ENCODE measurements at places on chromosomes 7 and 10. TPM values are rescaled to one million over a fixed set of nuclear protein-coding genes. Genes with fewer than 3 reads are reported as not detected.

DNA sequence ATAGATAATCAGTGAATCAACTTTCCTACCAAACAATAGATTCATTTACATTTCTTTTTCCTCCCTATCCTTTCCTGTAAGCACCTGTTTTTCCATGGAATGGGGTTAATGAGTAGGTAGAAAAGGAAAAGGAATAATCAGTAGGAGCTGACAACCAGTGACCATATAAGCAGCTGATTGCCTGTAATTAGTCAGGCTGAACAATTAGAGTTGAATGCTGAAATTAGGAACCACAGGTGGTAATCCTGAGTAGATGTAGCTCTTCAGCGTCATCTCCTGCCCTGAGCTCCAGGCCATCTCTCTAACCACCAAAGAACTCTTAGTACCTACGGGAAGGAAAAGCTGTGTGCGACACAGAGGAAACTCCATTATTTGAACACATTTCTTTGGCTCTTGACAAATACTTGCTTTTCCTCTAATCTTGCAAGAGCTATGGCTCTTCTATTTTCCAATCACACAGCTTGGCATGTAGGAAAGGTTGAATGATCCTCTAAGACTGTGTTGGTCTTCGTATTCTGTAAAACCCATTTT is 63.8 kb downstream of the KLHDC10 start:
- DNase-seq: no peak

DNA sequence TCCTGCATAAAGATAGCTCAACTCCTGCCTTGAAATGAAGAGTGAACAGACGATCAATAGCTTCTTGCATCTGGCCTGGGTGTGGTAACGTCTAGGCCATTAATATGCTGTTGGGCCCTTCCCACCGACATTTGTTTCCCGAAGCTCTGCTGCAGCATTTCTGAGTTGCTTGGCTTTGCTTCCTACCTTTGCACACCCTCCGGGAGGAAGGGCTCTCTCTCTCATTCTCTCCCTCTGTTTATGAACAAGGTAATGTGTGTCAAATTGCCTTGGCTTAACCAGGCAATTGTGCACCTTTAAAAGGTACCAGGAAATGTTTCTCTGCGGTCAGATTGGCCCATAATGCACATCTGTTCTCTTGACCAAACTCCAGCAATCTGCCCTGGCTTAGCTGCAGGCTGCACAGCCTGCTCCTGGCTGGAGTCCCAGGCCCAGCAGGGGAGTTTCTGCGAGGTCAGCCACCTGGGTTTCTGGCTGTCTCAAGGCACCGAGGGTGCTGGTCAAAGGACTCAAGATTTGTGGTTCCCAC is 223.7 kb downstream of the SNX10 start:
- peak; percentile 35 for DNase-seq

DNA sequence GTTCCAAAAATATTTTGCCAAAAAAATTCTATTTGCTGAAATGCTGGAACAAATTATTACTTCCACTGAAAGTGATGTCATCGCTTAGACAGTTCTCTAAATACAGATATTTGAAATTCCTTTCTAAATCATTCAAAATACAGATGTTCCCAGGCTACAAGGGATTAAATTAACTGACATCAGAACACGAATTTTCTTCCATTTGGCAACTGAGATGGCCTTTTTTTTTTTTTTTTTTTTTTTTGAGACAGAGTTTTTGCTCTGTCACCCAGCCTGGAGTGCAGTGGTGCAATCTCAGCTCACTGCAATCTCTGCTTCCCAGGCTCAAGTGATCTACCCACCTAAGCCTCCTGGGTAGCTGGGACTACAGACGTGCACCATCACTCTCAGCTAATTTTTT is 57.0 kb downstream of the P4HA1 start:
- no peak for DNase-seq

GRCh38 chr10:121106611-121107010 is 255.4 kb downstream of the WDR11 start:
- no peak for DNase-seq

GRCh38 chr10:79139124-79139835 is 70.5 kb downstream of the ZMIZ1 start:
- no peak for DNase-seq

DNA sequence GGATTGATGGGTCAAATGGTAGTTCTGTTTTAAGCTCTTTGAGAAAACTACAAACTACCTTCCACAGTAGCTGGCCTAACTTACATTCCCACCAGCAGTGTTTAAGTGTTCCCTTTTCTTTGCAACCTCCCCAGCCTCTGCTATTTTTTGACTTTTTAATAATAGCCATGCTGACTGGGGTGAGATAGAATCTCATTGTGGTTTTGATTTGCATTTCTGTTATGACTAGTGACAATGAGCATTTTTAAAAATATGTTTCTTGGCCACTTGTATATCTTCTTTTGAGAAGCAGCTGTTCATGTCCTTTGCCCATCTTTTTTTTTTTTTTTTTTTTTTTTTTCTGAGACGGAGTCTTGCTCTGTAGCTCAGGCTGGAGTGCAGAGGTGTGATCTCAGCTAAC is 155.2 kb upstream of the BMPER start:
- DNase-seq: no peak

The ELFN1 gene
- 0.59 TPM for total RNA-seq

GRCh38 chr7:33979807-33980355 is 74.5 kb downstream of the BMPER start:
- no peak for DNase-seq

GRCh38 chr10:127298381-127298780 is 102.0 kb upstream of the INSYN2A start:
- DNase-seq: no peak

The LGI1 gene
- total RNA-seq: 0.48 TPM

DNA sequence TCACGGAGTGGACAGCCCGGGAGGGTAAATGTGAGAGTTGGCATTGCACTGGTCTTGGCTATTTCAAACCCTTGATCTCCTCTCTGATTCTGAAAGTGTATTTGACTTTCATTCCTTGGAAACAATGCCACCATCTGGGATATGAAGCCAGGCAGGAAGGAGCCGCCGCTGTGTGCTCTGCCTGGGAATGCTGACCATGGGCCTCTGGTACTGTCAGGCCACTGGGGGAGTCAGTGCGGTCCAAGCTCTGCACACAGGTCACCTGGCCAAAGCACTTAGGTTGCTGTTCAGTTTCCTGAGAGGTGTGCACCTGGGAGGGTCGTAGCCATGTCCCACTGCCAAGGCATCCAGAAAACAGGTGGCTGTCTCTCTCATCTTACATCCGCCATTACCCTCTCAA is 68.5 kb upstream of the SHH start:
- DNase-seq: no peak

GRCh38 chr10:30384701-30385201 is 35.7 kb upstream of the MTPAP start:
- DNase-seq: no peak

The CTAGE4 gene
- total RNA-seq: 31.5 TPM

The IFIT1B gene
- total RNA-seq: not detected

The CYP3A4 gene
- total RNA-seq: 0.33 TPM

DNA sequence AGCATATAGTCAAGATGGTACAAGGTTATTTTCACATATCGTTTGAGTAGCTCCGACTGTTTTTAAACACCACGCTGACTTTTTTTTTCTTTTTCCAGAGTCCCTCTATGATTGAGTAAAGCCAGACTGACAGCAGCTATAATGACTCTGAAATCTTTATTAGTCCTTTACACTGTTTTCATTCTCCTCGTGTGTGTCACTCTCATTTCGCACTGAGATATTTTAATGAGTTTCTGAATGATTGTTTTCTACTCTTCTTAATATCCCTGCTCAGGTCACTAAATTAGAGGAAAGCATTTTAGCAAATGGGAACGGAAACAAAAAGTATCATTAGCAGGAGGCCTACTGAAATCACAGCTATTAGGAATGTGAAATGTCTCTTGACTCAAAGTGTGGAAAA is 162.3 kb upstream of the MTPN start:
- no peak for DNase-seq

DNA sequence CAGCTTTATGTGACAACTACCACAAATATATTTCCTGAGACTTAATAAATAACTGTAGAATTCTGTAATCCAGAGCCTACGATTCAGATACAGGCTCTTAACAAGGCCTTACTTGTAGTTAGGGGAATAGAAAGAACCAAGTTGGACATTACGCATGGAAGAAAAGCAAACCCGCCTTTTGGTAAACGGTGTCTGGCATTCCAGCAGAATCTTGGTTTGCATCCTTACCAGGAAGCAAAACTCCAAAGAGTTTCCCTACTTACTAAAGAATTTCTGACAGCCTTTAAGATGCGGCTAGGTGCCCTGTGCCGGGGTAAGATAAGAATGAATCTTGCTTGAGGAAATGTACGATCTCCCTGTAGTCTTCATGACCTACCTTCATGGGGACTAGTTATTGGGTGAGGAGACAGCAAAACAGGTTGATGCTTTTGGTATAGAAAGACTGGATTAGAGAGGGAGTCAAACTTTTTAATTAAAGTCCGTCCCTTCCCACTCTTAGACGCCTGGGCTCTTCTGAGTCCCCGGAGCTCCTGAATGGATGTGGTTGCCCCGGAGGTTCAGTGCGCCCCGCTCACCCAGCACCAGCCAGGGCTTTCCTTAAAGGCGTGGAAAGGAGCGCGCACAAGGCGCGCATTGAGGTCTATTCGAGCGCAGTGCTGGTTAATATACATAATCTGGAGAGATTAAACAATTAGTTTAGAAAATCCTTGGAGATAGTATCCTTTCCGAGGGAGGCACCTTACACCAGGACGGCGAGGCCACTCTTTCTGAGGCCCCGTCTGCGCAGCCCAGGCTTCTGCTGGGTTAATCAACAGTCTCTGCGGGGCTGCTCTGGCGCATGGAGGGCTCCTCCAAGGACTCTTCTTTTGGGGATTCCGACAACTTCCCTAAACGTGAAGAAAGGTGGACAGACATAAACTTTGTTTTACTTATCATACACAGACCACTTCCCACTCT is 11.5 kb downstream of the PTF1A start:
- DNase-seq: no peak

DNA sequence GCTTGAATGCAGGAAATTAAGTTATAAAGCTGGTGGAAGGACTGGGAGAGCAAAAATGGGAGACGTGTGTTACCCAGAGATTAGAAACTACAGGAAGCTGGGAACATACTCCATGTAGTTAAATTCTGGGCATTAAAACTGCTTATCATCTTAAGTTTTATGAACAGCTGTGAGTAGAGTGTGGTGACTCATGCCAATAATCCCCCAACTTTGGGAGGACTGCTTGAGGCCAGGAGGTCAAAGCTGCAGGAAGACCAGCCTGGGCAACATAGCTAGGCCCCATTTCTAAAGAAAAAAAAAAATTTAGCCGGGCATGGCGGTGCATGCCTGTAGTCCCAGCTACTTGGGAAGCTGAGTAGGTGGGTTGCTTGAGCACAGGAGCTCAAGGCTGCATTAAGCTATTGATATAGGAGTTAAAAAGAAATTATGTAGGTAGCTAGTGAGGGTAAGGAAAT is 56.2 kb upstream of the SEPHS1 start:
- no peak for DNase-seq

GRCh38 chr7:116497708-116498107 is 1.8 kb upstream of the CAV2 start:
- DNase-seq: no peak

- DNase-seq: peak; percentile 45
Observed at GRCh38 chr7:3042861-3043489, 692 bp downstream of the CARD11 start.

DNA sequence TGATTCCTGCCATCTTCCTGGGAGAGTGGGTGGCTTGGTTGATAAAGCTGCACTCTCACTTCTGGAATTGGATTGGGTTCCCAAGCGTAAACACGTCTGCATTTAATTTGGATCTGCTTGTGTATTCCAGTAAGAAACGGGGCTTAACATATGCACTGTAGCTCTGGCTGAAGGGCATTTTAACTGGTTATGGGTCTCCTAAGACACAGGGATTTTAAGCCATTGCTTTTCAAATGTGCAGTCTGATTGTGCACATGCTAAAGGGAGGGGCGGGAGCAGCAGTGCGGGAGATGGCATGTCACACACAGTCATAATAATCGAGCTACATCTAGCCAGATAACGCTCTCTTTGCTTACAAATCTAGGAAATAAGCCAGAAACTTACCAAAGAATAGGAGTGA is 247.3 kb upstream of the LYZL1 start:
- DNase-seq: no peak

The VENTX gene
- total RNA-seq: 0.73 TPM

The FAM241B gene
- total RNA-seq: 8.5 TPM

GRCh38 chr7:44936322-44936721 is 42.5 kb downstream of the MYO1G start:
- DNase-seq: no peak

- DNase-seq: no peak
Observed at GRCh38 chr7:357531-358209, 67.7 kb downstream of the FOXL3 start.

GRCh38 chr10:104045151-104046089 is 40.3 kb downstream of the COL17A1 start:
- DNase-seq: no peak

GRCh38 chr7:84813376-84813775 is 373.5 kb downstream of the SEMA3D start:
- no peak for DNase-seq

The PRKCQ gene
- total RNA-seq: 0.64 TPM

DNA sequence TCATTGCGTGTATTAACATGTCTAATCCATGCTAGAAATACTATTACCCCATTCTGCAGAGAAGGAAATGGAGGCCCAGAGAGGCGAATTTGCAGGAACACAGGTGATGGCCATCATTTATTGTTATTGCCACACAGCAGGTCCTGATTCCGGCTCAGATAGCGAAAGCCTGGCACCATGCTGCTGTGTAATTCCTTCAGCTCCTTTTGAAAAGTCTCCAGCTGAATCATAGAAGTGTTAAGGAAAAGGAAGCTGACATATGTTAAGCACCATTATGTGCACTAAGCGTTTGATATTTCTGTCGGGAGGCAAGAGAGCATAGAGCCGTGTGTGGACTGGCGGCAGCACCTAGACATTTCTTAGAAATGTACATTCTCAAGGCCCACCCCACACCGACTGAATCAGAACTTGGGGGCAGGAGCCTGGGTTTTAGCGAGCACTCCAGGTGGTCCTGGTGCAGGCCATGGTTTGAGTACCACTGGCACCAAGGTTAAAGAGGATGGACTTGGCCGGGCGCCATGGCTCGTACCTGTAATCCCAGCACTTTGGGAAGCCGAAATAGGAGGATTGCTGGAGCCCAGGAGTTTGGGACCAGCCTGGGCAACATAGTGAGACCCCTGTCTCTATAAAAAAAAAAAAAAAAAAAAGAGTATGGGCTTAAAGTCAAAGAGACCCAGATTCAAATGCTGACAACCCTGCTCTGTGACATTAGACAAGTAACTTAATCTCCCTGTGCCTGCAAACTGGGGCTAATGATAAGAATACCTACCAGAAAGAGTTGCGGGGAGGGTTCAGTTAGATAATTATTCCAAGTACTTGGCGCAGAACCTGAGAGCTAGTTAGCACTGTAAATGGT is 52.2 kb downstream of the UNC5B start:
- no peak for DNase-seq

GRCh38 chr10:2972216-2972615 is 95.1 kb upstream of the PFKP start:
- DNase-seq: no peak

DNA sequence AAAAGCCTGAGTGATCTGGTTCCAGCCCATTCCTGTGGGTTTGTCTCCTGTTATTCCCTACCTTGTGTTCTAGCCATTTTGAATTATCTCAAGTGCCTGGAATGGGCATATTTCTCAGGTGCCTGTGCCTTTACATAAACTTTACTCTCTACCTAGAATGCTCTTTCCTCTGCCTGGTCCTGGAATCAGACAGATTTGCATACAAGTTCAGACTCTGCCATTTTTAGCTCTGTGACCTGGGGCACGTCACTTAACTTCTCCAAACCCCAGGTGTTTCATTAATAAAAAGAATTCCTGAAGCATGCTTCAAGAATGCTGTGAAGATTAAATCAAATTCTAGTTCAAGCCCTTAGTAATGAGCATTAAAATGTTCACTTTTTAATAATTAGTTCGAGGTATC is 7.8 kb downstream of the DCLRE1A start:
- no peak for DNase-seq

- DNase-seq: no peak
Observed at GRCh38 chr10:16425449-16425848, 11.4 kb upstream of the PTER start.

Measured in breast epithelium (tissue), 4 donors.